Astrocyte (in vitro differentiated cells and primary cell): ENCODE measurements at places on chromosomes 5 and 9.

- no peak for DNase-seq
Measured at GRCh38 chr9:135471791-135472640, 7.6 kb upstream of the PPP1R26 start.

DNA sequence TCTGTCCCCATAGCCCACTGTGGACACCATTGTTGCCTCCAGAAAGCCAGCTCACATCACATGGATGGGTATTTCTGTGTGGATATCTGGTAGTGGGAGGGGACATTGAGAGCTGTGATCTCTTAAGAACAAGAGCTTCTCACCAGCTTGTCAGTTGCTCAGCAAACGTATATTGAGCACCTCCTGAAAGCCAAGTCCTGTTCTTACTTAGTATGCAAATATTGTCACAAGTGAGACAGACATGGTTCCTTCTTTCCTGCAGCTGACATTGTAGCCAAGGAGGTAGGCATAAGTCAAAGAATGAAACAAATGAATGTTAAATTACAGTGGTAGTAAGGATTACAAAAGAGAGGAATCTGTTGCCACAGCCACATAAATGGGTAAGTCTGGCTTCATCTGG lies 3.8 kb downstream of the TCOF1 start:
- DNase-seq = no peak

- no peak for DNase-seq
Measured at GRCh38 chr5:92778261-92778660, 802.8 kb downstream of the NR2F1-AS1 start.

DNA sequence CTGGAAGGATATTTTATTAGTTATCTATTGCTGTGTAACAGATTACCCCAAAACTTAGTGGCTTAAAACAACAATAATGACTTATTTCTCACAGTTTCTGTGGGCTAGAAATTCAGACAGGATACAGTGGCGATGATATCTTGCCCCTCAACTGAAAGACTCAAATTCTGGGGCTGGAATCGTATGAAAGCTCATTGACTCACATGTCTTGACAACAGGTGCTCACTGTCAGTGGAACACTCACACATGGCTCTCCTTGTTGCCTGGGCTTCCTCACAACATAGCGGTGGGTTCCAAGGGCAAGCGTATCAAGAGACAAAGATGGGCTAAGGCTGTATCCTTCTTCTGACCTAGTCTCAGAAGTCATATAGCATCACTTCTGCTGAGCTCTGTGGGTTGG lies 3.7 kb upstream of the GNPDA1 start:
- no peak for DNase-seq

DNA sequence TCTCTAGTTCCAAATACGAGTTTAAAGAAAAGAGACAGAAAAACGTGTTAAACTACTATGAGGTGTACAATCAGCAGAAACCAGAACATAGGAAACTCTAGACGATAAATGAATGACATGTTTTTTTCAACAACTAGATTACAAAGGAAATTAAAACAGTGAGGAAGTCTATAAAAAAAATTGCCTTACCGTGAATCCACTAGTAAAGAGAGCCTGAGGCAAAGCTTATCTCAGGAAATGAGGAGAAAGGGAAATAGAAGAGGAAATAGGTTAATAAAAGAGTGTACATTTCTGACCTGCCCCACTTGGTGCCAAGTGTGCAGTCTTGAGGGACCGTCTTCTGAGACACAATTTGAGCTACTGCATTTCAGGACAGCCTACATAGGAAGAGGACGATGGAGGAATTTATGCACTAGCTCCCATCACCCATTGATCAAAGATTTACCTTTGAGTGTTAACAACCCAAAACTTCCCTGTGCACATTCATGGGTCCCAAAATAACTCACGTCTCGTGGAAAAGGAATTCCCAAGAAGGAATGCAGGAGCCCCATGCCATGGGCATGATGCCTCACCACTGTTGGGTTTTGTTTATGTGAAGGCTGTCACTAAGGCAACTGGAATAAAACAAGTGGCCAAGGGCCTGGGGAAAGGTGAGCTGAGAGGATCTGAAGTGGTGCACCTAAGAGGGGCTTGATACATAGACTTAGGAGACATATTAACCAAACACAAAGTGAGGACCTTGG lies 53.6 kb upstream of the SLC1A3 start:
- peak; percentile 8 for DNase-seq

GRCh38 chr5:119417891-119418605 lies 34.2 kb upstream of the HSD17B4 start:
- peak; percentile 93 for DNase-seq

DNA sequence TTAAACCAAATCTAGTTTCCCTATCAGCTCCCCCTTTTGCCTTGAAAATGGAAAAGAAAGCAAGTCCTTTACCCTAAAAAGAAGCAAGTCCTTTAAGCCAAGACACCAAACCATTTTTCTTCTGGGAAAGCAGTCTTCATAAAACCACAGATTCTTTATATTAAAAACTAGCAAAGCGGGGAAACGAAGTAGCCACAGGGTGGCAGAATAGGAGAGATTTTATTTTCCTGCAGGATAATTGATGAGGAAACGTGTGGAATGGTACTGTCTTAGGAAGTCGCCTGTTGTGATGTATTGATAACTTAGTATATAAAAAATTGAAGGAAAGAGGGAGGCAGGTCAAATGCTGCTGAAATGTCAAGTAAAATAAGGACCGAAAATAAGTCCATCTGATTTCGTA lies 41.1 kb downstream of the ZNF883 start:
- no peak for DNase-seq

DNA sequence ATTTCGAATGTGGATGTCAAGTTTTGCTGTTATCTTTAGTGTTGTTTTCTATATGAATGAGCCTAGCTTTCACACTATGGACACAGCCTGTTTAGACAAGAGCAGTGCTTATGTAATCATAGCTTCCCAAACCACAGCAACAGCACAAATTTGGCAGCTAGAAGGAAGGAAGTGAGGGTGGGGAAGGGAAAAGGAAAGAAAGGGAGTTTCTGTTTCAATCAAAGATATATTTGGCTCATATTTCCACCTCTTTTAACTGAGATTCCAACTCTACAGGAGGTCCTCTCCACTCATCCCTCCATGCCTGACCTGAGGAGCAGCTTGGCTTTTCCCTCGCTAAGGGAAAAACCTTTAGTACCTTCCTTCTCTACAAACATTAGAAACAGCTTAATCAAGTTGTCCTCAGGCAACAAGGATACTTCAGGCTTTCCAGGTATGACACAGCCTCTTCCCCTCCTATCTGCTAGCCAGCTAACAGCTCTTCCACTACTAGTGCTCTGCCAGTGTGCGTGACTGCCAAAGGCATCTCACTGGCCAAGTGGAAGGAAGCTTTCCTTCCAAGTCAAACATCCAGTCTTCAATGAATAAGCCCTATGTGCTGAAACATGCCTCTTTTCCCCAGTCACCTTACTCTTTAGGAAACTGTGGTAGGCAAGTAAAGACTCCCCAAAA lies 268.6 kb upstream of the PTGER4 start:
- DNase-seq = peak; percentile 22

- DNase-seq = peak; percentile 74
Measured at GRCh38 chr5:68242743-68243142, 27.2 kb downstream of the PIK3R1 start.

DNA sequence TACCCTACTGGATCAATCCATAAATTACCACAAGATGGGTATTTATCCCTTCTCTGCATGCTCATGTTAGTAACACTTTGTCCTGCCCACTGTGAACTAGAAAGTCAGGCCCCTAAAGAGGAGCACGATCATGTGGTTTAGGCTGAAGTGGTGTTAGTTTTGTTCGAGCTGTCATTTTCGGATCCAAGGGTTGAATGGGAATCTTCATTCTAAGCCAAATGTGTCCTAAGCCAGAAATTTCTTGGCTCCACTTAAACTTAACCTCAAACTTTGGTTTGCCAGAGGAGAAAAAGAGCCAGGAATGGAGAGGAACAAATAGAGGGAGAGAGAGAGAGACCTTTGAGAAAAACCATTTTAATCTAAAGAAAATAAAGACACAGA lies 837.7 kb upstream of the ZNF608 start:
- DNase-seq = peak; percentile 68

DNA sequence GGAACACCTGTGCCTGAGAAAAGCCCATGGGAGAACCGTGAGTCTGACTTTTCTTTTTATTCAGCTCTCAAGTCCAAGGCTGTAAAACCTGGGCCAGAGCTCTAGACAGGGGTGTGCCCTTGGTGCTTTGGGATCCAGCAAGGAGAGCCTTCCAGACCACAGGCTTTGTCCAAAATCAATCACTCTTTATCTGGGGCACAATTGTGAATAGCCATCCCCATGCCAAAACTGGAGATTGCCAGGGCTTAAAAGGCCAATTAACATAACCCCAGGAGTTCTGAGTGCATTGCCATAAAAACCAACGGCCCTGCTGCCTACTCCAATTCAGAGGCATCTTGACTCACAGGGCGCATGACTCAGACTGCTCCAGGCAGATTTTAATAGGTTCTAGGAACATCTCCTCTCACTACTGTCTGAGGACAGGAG lies 391.8 kb downstream of the ARHGEF28 start:
- DNase-seq = peak; percentile 58

DNA sequence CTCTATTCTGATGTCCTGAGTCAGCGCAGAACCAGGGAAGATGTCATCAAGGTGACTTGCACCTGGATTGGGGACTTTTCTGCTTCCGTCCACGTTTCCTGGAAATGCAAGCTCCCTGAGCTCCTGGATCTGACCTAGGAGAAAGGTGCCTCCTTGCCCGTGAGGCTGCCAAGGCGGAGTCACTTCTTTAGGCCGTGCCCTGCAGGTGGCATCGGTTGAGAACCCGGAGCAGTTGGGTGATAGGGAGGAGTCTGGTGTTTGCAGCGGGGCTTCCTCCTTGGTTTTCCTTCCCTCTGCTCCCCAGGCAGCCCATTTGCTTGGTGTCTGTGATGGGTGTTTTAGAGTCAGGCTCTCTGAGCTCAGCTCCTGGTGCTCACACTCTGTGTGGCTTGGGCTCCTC lies 15.2 kb downstream of the NANS start:
- DNase-seq = no peak
